ENCODE measurements at places on chromosomes 2 and 18. TPM values are rescaled to one million over a fixed set of nuclear protein-coding genes. Genes with fewer than 3 reads are reported as not detected.

KATNAL2 gene
- 4.6 TPM for total RNA-seq

DNA sequence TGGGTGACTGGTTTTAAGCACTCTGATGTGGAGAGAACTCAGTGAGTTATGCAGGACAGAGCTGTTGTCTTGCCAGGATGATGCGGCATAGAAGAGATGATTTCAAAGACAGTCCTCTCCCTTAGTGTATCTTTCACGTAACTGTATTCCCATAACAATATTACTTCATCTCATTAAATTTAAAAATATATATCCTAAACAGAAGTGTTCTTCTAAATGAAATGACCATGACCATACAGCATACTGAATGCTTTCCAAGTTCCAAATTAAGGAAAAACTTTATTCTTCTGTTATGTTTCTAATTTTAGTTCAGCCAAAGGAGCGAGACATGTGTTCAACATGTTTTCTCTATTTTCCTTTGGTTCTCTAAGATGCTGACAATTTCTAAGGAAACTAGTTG, 600.1 kb upstream of the FSHR start:
- no peak overlapping the region for H3K27ac ChIP-seq
- no peaks in the 10 kb centered on the region for H3K27me3 ChIP-seq
- DNase-seq = no peak
- no peaks in the 10 kb centered on the region for H3K4me1 ChIP-seq
- H3K36me3 ChIP-seq = no peaks in the 10 kb centered on the region
- H3K4me3 ChIP-seq = no peak overlapping the region

PAX8 gene
- total RNA-seq = 0.51 TPM

PLB1 gene
- 1.8 TPM for total RNA-seq

DNA sequence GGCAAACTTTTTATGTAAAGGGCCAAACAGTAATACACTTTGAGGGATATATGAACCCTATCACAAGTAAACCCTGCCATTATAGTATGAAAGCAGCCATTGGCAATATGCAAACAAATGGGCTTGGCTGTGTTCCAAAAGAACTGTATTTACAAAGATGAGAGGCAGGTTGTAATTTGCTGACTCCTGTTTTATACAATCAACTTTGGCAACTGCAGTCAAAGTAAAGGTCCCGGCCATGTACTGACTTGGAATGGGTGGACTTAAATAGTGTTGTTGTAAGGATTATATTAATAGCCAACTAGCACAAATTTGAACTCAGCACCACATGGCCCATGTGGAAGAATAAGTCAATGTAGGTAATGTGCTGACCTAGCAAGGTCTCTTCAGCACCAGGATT, 223.4 kb downstream of the WDPCP start:
- H3K4me3 ChIP-seq = no peak overlapping the region
- H3K27ac ChIP-seq = no peak overlapping the region
- no peaks in the 10 kb centered on the region for H3K4me1 ChIP-seq
- no peaks in the 10 kb centered on the region for H3K27me3 ChIP-seq
- DNase-seq = no peak
- H3K36me3 ChIP-seq = no peaks in the 10 kb centered on the region

AMER3 gene
- total RNA-seq = not detected

All from fibroblast of lung (primary cell).